ENCODE measurements at places on chromosomes 4 and X. TPM values are rescaled to one million over a fixed set of nuclear protein-coding genes. Genes with fewer than 3 reads are reported as not detected.

The ANXA3 gene
- total RNA-seq: not detected

- DNase-seq: no peak
These were observed 47.0 kb downstream of the ANXA10 start for GRCh38 chr4:168139336-168139735.

- no peak for DNase-seq
These were observed 95.2 kb upstream of the DKK2 start for GRCh38 chr4:107131295-107131694.

The PAK3 gene
- total RNA-seq: 0.49 TPM

- no peak for DNase-seq
These were observed 32.1 kb upstream of the VEGFC start for GRCh38 chr4:176824645-176825366.

The SHROOM3 gene
- not detected for total RNA-seq

GRCh38 chr4:16727218-16727617 is 171.2 kb downstream of the LDB2 start:
- no peak for DNase-seq

DNA sequence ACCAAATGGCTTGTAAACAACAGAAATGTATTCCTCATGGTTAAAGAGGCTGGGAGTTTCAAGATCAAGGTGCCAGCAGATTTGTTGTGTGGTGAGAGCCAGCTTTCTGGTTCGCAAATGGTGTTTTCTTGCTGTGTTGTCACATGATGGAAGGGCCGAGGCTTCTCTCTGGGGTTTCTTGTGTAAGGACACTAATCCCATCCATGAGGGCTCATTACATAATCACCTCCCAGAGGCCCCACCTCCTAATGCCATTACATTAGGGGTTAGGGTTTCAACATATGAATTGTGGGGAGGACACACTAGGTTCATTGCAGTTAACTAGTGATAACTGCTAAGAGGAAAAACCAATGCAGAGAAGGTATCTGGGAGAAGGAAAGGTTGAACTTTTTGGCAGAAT is 103.5 kb upstream of the ENPEP start:
- no peak for DNase-seq

The RNF175 gene
- 0.24 TPM for total RNA-seq

The GPM6B gene
- total RNA-seq: not detected

DNA sequence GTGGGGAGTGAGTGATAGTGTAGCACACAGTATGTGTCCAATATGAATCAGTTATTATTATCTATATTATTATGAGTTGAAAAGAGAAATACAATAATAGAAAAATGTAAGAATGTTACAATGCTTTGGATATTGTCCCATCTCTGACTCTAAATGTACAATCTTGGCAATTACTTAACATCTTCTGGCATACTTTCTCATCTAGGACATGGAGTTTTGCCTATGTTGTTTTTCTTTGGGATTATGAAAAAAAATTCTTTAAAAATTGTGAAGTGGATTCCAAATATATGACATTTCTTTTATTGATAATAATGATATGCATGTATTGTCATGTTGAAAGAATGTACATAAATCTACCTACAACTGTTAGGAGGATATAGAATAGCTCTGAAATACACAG is 84.1 kb downstream of the TBCK start:
- DNase-seq: no peak

- DNase-seq: no peak
These were observed 239.8 kb upstream of the IL1RAPL1 start for GRCh38 chrX:28347476-28347875.

All from CD8-positive, alpha-beta T cell (primary cell).